ENCODE measurements at places on chromosomes 4 and X.
A peak's percentile ranks its signal among the peaks of the same experiment; 100 is the strongest.

GRCh38 chr4:110049951-110050925 is 137.6 kb downstream of the EGF start:
- DNase-seq = peak; percentile 1

DNA sequence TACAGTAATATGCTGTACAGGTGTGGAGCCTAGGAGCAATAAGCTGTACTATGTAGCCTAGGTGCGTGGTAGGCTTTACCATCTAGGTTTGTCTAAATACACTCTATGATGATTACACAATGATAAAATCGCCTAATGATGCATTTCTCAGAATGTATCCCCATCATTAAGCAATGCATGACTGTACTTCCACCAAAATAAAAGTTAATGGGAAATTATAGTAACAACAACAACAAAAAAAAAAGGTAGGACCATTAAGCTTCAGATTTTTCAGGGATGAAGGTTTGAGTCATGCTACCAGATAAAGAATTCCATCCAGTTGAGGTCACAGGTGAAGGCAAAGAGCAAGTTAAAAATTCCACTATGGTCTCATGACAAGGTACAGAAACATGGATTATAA is 68.2 kb downstream of the MAGEA10 start:
- DNase-seq = no peak

DNA sequence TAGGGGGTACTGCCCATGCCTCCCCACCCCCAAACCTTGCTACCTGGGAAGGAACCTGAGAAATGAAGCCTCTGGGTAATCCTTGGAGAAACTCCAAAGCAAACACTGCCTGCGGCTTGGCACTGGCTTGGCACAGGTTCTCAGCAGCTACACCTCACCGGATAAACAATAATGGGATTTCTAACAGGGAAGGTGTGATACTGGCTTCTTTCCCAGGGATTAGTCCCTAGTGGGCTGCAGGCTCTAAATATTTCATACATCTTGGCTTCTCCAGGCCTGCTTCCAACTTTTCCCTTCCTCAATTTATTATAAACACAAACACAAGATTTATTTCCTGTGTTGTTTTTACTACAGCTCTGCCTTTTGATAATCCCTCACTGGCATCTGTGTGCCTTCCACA is 12.5 kb downstream of the SEC24D start:
- DNase-seq = peak; percentile 53

DNA sequence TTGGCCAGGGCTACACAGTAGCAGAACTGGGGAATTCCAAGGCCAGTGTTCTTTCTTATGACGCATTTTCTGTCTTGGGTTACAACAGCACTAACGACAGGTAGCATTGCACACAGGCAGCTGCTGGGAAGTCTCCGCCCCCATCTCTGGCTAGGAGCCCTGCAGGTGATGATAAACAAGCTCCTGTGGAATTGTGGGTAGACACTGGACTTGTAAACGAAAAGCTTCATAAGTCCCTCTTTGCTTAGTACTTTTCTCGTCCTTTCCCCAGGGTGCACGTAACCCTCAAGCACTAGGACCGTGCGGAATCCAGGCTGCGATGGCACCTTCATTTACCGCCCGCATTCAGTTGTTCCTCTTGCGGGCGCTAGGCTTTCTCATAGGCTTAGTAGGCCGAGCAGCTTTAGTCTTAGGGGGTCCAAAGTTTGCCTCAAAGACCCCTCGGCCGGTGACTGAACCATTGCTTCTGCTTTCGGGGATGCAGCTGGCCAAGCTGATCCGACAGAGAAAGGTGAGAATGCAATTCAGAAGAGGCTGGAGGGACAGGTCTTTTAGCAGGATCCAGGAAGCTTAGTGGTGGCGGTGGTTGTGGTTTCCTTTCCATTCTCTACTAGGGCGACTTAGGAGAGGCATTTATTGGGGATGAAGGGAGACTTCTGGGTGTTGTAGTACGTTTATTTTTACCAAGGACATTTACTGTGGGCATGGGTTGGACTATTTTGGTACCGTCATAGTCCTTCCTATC is at the start of gene FAAH2:
FAAH2 (plus strand) TSS at position 200 of the 745 bp plus-strand sequence; CDS start at position 320, 120 bp downstream.
- DNase-seq = peak; percentile 64

- DNase-seq = no peak
Observed at GRCh38 chr4:3115637-3116270, 41.3 kb downstream of the HTT start.

DNA sequence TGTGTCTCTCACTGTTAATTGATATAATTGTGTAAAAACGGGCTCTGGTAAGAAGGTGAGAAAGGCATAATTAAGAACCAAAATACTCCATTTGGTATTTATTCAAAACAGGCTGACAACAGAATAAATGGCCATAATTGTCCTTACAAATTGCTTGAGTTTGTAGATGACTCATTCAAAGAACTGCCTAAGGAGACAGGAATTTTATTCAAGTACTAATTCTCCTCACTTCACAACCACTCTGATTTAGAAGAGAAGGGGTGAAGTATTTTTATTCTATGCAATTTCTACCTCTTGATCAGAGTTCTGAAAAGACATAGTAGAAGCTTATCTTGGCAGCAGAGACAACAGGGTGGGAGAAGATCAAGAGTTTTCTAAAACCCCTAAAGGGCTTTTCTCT is 43.1 kb downstream of the ATP11C start:
- DNase-seq = no peak

DNA sequence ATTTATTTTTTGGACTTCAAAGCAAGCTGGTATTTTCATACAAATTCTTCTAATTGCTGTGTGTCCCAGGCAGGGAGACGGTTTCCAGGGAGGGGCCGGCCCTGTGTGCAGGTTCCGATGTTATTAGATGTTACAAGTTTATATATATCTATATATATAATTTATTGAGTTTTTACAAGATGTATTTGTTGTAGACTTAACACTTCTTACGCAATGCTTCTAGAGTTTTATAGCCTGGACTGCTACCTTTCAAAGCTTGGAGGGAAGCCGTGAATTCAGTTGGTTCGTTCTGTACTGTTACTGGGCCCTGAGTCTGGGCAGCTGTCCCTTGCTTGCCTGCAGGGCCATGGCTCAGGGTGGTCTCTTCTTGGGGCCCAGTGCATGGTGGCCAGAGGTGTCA is 15.3 kb downstream of the FGFR3 start:
- DNase-seq = no peak

GRCh38 chrX:65745992-65746391 is 78.5 kb downstream of the MSN start:
- no peak for DNase-seq

GRCh38 chrX:50747471-50747900 is 66.5 kb downstream of the SHROOM4 start:
- DNase-seq = no peak

GRCh38 chrX:39202641-39203040 is 401.4 kb downstream of the MID1IP1 start:
- DNase-seq = no peak

DNA sequence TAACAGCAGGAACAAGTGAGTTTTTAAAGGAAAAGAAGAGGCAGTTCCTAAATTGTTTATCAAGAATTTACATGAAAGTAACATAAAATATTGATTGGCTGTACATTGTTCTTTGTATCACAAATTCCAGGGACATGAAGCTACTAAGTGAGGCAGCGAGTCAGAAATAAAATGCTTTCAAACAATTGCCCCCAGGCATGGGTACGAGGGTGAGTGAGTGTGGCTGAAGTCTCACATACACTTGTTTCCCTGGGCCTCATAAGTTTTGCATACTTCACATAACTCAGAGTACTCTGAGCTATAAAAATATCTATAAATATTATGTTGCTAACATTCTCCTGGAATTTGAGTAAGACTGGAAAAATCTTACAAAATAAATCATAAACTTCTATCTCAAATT is 511.6 kb upstream of the PRKX start:
- DNase-seq = no peak

- DNase-seq = no peak
Observed at GRCh38 chr4:147173322-147173721, 227.7 kb upstream of the TTC29 start.

DNA sequence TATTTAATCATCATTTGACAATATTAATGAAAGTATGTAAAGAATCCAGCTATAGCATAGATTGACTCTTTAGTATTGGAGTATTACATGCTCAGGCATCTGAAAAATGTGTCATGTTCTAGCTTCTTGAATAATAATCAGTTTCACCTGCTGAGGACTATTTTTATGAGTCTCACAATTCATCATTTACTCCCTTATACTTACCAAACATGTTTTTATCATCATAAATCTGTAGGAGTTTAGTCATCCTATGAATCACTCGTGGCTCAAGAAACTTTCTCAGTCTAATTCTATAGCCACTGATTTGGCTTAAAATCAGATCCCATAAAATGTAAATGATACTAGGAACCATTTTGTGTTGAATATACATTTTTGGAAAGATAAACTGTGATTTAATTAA is 1616.1 kb downstream of the C4orf33 start:
- DNase-seq = no peak

DNA sequence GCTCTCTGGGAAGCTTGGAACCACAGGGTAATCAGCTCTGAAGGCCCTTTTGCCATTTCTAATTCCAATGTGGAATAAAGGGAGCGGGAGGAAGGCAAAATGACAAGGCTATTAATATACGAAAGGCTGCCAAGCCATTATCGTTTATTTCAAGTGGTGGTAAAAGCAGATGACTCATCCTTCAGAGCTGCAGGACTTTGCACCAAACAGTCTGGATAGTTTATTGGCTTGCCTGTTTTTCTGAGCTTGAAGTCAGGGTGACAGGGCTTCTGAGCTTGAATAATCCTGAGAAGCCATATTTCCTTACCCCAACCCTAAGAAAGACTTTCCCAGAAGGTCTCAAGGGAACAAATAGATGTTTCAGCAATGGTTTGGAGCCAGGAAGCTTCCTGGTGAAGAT is 7.7 kb upstream of the GABRE start:
- no peak for DNase-seq

DNA sequence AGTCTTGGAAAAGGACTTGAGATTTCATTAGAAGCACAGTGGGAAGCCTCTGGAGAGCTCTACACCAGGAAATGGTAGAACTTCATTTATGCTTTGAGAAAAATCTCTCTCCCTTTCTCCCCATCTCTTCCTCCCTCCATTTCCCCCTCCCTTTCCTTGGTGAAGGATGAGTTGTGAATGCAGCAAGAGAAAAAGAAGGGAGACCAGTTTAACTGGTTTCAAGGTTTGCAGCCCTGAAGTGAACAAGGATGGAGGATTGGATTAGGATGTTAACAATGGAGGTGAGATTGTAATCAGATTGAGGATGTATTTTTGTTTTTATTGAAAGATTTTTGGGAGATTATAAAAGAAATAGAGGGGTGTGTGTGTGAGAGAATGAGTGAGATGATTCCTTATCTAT is 99.5 kb downstream of the ANK2 start:
- no peak for DNase-seq

GRCh38 chrX:107710617-107711391 is 64.8 kb downstream of the TSC22D3 start:
- DNase-seq = no peak

DNA sequence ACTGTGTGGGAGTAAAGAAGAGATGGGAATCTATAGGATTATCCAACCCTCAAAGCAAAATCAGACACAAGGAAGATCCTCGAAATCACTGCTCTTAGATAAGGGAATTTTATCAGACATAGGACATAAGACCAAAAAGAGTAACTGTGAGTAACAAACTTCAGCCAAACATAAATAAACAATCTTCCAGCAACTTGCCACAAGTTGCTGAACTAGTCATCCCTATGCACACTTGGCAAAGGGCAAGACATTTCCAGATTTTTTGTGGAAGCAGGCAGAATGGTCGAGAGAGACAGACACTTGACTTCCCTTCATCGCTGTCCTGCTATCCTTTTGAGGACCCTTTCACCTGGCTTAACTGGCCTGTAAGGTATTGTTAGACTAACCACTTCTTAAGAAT is 89.6 kb downstream of the KCNIP4 start:
- no peak for DNase-seq

- DNase-seq = no peak
Observed at GRCh38 chrX:134933911-134934310, 56.9 kb upstream of the SMIM10 start.

DNA sequence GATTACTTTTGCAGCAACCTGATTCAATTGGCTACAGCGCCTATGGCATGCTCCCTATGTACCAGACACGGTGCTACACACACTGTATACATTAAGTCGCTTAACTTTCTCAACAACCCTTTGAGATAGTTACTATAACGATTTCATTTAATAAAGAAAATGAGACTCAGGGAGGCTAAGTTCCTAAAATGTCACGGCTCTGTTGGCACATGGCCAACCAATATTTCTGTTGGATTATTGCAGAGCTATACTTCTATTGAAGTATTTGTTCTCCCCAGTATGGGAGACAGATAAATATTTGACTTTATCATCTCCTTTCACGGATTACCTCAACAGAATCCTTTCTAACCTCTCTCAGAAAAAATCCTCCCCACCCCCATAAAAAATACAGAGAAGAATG is 25.3 kb downstream of the CLNK start:
- no peak for DNase-seq

- DNase-seq = no peak
Observed at GRCh38 chr4:174520660-174521059, 1.6 kb downstream of the HPGD start.

DNA sequence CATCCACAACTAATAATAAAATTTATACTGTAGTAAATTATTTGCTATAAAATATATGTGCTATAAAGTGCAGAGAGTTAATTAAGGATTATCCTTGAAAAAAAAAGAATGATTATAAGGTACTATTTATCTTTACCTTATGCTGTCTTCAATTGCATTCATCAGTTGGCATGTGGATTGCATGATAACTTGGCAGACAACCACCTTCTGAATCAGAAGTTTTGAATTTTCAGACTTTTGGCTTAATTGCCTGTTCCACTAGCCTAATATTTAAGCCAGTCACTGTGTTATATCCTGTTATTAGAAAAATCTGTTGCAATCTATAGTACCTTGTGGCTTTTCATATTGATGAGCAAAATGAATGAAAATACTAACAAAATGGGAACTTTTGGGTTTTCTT is 1040.3 kb upstream of the PCDH10 start:
- DNase-seq = no peak

GRCh38 chrX:154059729-154060245 is 37.7 kb downstream of the MECP2 start:
- DNase-seq = no peak

- DNase-seq = no peak
Observed at GRCh38 chrX:42398967-42399631, 378.9 kb downstream of the PPP1R2C start.

DNA sequence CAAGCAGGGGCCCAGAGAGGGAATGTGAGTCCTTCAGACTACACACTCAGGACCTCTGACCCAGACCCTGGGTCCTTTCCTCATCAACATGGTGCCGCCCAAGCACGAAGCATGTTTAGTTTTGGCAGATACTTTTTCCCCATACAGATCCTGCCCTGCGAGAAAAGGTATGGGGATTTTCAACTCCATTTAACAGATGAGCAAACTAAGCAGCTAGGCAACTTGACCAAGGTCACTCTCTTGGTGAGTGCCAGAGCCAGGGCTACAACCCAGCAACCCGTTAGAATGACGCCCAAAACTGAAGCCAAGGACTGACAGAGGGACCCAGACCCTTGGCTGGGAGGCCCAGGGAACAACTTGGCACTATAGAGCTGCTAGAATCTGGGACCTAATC is 40.3 kb upstream of the MSX1 start:
- DNase-seq = no peak

DNA sequence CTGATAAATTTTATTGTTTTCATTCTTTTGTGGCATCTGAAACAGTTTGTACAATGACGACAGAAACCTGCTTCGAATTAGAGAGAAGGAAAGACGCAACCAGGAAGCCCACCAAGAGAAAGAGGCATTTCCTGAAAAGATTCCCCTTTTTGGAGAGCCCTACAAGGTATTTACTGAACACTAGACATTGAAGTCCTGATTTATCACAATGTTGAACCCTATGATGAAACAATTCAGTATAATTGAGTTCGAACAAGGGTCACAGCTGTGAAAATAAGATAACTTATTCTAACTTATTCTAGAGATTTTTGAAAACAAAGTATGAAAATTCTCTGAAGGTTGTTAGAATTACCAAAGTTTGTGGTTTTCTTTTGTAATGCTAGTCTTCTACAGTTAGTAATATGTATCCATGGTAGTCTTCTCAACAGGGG is 111.3 kb downstream of the AFF1 start:
- no peak for DNase-seq
